ENCODE measurements at places on chromosomes 16 and 17.

- peak; percentile 31 for DNase-seq
Observed at GRCh38 chr17:19338031-19338990, 24.2 kb downstream of the B9D1 start.

DNA sequence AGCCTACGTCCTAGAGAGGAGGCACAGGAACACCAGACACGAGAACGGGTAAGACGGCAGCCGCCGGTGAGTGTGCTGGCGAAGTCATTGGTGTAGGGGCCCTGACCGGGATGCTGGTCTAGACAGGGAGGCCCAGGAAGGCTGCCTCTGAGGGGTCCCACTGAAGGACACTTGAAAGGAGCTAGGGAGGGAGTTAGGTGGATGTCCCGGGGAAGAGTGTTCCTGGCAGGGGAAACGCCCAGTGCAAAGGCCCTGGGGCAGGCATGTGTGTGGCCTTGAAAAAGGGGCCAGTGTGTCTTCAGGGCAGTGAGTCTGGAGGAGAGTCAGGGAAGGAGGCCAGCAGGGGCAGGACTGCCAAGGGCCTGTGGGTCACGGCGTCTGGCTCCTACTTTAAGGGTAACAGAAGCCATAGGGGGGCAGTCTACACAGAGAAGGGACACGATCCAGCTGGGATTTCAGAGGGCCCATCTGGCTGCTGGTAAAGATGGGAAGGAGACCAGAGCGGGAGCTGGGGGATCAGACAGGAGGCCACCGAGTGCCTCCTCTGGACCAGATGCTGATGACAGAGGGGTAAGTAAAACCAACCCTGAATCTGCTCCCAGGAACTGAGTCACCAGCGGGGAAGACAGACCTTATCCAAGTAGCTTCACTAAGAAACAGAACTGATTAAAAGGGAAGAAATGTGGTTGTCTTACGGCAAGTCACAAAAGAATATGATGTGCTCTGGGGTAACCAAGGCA is 115.9 kb downstream of the LITAF start:
- no peak for DNase-seq

DNA sequence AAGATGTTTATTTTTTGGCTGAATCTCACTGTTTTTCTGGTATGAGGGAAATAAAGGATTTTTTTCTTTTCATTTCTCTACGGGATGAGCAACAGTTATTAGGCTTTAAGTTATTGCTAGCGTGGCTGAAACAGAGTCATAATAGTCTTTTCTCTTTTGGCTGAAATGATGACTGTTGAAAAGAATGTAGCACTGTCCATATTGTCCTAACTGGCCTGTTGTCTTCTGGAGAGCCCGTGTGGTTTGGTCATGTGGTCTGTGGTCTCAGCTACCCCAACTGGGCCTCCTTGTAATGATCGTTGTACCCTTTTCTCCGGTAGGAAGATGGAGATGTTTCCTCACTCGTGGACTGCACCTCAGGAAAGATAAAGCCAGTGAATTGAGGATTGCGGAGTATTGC is 36.6 kb downstream of the EPN2 start:
- DNase-seq = no peak

DNA sequence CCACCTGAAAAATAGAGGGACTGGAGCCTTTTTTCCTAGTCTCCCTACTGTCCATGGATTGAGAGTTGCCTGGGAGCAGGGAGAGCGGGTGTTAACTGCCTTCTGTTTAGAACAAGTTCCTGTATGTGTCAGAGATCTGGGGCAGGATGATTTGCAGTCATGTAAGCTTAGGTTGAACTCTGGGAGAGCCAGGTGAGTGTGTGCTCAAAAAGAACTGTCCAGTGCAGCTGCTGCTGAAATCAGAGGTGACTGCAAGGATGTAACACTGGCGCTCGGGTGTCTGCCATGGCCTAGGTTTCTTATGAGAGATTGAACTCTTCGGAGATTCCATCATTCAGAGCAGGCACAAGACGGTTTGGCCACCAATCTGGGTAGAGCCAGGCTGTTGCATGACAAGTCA is 432.5 kb downstream of the CDH13 start:
- DNase-seq = no peak

DNA sequence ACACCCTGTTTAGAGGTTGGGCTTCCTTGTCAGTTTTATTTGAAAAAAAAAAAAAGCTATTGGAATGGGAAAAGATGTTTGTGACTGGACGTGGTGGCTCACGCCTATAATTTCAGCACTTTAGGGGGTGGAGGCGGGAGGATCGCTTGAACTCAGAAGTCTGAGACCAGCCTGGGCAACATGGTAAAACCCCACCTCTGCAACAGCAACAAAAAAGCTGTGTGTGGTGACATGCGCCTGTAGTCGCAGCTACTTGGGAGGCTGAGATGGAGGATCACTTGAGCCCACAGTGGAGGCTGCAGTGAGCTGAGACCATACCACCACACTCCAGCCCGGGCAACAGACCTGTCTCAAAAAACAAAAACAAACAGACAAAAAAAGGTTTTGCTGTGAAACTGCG is 66.1 kb upstream of the SIAH1 start:
- no peak for DNase-seq

- no peak for DNase-seq
Observed at GRCh38 chr17:8572764-8573163, 57.8 kb downstream of the MYH10 start.

GRCh38 chr16:68790944-68791343 is 52.4 kb upstream of the TANGO6 start:
- DNase-seq = no peak

DNA sequence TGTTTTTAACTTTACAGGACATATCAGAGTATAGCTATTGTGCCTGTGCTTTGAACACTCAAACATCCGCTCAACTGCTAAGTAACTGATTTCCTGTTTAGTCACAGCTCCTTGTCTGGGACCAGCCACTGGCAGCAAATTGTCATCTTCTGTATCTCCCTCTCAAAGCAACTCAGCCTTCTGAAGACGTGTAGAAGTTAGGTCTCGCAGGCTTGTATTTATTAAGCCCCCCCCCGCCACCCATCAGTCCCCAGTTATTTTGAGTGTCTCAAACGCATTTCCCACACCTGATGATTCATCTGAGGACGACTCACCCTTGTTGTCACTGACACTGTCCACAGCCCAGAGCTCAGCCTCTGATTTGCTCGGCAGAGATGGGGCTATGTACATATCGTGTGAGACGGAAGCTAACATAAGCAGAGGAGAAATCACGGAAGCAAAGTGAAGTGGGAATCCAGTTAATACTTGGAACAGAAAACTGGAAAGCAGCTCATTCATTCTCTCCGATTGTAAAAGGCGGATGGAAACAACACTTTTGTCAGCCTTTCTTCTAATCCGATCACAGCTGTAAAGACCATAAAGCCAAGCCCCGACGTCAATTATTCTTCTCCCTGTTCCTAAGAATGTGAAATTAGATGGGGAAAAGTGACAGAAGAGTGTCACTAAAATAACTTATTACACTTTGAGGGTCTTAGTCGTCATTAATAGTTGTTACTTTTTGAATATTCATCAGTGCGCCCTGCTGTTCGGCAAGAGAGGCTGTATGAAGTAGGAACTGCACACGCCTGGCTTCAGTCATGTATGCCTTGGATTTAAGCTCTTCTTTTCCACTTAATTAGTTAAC is 64.2 kb downstream of the PITPNC1 start:
- DNase-seq = peak; percentile 57

DNA sequence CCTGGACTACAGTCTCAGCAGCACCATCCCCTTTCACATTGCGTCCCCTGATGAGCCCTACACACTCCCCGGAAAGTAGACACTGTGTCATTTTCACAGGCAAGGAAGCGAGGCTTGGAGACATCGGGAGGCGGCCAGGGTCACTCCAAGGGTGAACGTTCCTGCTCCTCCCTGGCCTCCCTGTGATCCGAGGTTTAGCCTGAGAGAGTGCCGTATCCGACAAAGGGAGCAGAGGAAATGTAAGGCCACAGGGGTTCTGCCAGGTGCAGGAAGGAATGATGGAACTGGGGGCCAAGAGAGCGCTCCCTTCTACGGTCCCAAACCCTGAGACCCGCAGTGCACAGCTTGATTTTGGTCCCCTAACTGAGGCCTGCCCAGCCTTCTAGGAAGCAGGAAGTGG is 8.0 kb upstream of the PIK3R6 start:
- no peak for DNase-seq

- DNase-seq = no peak
Observed at GRCh38 chr17:68249354-68249765, 1.5 kb downstream of the AMZ2 start.

- DNase-seq = no peak
Observed at GRCh38 chr17:34173241-34173640, 81.8 kb upstream of the CCL2 start.

- DNase-seq = no peak
Observed at GRCh38 chr17:74485841-74486240, 19.4 kb downstream of the CD300A start.

DNA sequence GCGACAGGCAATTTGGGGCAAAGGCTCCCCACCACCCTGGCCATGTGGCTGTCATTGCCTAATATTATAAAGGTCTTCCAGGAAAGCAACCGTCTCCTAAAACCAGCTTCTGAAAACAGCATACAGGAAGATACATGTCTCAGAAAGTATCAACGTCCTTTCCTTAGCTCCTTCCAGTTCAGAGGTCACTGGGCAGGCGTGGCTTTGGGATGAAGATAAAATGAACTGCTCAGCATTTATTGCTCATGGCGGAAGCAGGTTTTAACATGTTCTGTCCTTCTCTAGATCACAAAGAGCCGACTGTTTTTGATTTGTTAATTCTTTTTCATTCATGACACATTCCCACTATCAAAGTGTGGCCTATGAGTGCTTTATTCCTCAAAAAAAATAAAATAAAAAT is 8.0 kb downstream of the CFAP20 start:
- DNase-seq = no peak

DNA sequence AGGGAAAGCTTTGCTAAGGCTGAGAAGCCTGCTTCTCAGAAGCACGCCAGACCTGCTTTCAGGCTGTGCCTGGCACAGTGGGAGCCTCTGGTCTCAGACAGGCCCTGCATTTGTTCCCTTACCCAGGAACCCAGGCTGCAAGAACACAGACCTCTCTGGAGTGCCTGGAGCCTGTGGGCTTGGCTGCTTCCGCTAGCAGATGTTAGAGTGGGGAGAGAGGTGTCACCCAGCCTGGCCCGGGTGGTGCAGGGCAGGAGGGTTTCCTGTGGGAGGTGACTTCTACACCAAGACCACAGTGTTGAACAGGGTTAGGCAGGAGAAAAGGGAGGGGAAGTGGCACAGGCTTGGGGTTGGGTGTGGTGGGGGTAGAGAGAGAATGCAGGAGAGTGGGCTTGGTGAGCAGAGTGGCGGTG is 35.8 kb upstream of the ADGRG1 start:
- peak; percentile 55 for DNase-seq
